Right forelimb (tissue), 1 donor: ENCODE measurements at places on chromosomes 4 and X.

DNA sequence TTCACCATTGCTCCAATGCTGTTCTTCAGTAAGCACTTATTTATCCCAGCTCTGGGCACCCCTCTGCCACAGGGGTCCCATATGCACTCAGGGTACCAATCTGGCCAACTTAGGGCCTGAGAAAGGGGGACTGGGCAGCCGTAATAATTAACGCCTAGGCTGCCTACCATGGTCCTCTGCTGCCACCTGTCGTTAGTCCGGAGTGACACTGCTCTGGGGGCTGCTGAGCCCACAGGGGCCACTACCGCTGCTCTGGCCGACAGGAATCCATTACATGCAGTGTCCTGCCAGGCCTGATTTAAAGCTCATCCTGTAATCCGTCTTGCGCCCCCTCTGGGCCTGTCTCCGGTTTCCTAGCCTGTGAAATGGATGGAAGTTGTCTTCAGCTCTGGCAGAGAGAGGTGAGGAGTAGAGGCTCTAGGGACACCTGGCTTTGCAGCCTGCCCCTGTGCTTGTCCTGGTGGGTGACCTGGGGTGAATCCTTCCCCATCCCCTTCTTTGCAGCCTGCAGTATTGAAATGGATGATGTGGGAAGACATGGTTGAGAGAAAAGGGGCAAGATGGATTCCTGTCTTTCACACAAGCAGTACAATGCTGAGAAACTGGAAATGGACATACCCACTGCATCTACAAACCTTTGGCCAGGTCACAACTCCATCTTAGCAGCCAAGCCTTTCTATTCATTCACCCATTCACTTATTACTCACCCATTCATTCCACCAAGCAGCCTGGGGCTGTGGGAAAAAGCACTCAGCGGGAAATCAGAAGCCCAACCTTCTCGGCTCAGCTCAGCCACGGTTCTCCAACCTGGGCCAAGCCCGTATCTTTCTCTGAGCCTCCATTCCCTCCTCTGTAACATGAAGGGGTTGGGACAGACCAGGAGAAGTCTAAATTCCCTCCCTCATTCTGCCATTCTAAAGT is 116.3 kb upstream of the NALF2 start:
- peak; percentile 70 for DNase-seq

DNA sequence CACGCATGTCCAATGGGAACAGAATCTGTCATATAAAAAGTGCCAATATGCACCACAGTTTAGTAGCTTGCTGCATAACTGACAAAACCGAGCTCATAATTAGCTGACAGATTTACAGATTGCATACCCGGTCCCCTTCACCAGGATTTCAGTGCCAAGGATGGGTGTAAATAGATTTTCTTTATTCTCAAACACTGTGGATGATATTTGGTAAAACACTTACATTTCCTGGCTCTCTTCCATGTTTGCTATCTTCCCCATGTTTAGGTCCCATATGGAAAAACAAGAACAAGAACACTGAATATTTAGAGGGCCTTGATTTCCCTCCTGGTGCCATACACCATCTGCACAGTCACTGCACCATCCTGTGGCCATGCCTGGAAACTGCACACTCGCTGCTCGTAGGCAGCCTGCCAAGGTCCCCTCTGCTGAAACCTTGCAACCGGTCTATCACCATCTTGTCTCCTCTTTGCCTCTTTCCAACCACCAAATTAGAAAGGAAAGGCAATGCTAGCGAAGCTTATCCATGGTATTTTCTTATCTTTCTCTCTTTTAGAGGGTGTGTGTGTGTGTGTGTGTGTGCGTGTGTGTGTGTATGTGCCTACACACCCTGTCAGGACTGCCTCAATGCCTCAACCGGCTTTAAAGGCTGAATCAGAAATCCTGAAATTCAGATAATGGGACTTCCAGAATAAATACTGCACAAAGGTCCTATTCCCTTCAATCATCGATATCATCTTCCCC is 124.2 kb upstream of the MBNL3 start:
- peak; percentile 53 for DNase-seq

- DNase-seq, result no peak
Measured at GRCh38 chr4:62849696-62850095, 1559.6 kb downstream of the TECRL start.

DNA sequence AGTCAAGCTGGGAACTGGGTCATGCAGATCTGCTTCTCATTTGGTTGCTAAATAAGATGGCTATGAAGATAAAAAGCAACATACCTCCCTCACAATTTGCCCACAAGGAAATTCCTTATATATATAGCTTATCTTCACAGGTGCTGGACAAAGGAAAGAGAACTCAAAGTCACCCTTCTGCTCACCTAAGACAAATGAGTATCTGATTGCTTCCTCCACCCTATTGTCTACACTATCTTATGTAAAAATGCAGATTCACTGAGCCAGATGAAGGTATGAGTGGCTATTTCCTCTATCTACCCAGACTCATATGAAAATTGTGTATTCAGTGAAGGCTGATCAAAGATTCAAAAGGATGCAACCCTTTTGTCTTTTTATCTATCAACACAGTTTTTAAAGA is 50.8 kb downstream of the CHM start:
- no peak for DNase-seq

- DNase-seq, result no peak
Measured at GRCh38 chrX:147377728-147378127, 534.0 kb upstream of the FMR1 start.

- DNase-seq, result peak; percentile 18
Measured at GRCh38 chr4:8647094-8647570, 54.6 kb downstream of the CPZ start.

DNA sequence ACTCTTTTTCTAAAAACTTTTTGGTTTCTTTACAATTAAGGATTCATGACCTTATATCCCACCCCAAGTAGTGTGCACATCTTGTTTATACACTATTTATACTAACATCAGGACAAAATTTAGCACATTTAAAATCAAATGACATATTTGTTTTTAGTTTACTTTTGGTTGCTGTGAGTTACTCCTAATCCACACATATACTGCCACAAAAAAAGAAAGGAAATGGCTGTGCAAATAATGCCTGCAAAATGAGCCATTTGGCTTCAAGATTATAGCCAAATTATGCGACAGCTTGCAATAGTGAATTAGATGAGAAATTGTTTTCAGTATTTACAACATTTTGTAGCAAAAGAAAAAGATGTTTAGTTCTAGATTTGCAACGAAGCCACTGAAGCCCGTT is 10.4 kb upstream of the ARHGEF38 start:
- DNase-seq, result no peak

GRCh38 chrX:13599491-13599890 is 30.1 kb downstream of the EGFL6 start:
- no peak for DNase-seq

GRCh38 chr4:95494186-95494585 is 54.6 kb downstream of the UNC5C start:
- DNase-seq, result no peak

DNA sequence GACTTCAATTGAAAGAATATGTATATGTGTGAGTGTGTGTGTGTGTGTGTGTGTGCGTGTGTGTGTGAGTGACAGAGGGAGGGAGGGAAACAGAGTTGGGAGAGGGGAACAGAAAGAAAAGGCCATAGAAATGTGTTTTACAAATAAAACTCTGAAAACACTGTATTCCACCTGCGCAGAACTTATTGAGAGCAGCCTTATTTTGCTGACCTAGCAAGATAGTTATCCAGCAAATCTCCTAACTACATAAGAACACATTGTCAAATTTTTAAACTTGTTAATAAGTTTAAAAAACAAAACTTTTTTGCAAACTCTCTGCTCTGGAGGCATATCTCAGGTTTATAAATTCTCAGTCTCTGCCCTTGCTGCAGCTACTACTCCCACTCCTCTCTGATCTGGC is 217.9 kb upstream of the NOCT start:
- DNase-seq, result no peak

DNA sequence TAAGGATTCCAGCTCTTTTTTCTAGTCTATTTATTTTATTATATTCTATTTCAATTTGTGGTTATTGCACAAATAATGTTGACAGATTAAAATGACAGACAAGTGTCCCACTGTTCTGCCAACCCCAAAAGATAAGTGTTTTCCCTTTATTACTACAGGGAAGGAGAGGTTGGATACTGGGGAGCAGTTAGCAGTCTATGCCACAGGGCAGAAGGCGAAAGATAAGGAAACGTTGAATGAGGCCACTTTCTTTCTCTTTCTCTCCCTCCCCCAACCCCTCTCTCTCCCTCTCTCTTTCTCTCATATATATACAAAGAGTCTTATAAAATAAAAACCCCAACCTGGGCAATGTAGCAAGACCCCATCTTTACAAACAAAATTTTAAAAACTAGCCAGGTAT is 31.6 kb downstream of the SLC9A6 start:
- DNase-seq, result no peak

- no peak for DNase-seq
Measured at GRCh38 chr4:128332081-128332480, 44.5 kb upstream of the PGRMC2 start.

GRCh38 chr4:86891762-86892635 is at the start of gene C4orf36:
Gene C4orf36, minus strand, starts transcription at chr4:86892422. Its CDS starts 902 bp downstream, at chr4:86891520.
- peak; percentile 84 for DNase-seq

- DNase-seq, result peak; percentile 82
Measured at GRCh38 chrX:54807524-54808108, at the start of gene MAGED2. Gene MAGED2, plus strand, starts transcription at chrX:54807745. Its CDS starts 1,587 bp downstream, at chrX:54809332.

DNA sequence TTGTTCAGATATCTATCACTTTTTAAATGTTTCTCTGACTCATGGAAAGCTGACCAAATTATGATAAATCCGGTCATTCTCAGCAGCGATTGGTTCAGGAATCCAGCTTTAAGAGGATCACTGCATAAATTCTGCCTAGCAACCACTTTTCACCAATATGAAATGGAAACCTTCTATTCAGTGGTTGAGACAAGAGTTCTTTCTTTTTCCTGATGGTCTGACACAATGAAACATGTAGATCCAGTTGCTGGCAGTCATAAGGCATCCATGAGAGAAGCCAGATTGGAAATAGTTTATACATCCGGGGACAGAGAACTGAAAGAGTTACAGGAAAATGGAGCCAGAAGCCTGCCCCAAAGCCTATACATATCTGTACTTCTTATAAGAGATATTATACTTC is 27.2 kb downstream of the MAB21L2 start:
- no peak for DNase-seq

- DNase-seq, result no peak
Measured at GRCh38 chr4:43837171-43837570, 611.4 kb downstream of the KCTD8 start.

DNA sequence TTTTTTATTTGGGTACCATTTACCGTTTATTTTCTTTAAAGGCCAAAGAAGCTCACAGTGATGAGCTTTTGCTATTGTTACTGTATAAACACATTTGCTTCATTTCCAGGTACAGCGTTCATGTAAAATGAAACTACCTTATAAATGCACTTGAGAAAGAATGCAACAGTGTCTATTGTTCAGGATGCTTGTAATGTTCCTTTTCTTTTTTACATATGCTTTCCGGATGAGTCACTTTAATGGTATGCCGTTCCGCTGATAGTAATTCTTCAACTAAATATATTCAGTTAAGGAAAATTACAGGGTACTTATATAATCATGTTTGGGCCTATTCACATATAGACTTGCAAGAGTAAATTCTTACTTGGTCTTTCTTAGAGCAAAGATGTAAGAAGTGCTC is 354.9 kb downstream of the RPA4 start:
- DNase-seq, result no peak

DNA sequence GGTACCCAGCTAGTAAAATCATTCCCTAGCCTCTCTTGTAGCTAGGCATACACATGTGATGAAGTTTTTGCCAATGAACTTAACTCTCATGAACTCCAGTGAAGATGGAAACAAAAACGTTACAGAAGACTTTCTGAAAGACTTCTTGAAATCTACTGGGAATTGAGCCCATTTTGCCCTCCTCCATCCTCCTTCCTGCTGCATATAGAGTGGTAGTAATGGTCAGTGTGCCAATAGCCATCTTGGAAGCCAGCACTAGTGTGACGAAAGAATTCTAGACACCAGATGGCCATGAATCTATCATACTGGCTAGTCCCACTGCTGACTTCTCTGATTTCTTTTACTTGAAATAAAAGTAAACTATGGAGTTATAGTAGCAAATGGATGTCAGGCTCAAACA is 30.9 kb upstream of the PPA2 start:
- no peak for DNase-seq

GRCh38 chr4:24527371-24527770 is 57.0 kb downstream of the DHX15 start:
- DNase-seq, result no peak

DNA sequence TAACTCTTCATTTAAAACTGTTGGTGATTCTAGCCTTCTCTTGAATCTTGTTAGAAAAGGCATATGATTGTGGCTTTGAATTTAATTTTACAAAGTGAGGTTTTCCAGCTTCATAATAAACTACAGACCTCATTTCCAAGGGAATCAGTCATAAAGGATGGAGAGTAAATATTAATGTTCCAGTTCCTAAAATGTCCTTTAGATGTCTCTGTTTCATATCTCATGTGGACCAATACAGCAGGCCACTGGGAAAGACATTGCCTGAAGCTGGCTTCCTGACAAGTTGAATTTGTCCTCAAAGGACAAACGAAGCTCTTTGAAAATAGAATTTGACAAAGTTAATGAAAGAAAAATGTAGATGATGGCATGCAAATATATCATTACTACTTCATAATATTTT is 125.4 kb downstream of the ZNF330 start:
- no peak for DNase-seq

DNA sequence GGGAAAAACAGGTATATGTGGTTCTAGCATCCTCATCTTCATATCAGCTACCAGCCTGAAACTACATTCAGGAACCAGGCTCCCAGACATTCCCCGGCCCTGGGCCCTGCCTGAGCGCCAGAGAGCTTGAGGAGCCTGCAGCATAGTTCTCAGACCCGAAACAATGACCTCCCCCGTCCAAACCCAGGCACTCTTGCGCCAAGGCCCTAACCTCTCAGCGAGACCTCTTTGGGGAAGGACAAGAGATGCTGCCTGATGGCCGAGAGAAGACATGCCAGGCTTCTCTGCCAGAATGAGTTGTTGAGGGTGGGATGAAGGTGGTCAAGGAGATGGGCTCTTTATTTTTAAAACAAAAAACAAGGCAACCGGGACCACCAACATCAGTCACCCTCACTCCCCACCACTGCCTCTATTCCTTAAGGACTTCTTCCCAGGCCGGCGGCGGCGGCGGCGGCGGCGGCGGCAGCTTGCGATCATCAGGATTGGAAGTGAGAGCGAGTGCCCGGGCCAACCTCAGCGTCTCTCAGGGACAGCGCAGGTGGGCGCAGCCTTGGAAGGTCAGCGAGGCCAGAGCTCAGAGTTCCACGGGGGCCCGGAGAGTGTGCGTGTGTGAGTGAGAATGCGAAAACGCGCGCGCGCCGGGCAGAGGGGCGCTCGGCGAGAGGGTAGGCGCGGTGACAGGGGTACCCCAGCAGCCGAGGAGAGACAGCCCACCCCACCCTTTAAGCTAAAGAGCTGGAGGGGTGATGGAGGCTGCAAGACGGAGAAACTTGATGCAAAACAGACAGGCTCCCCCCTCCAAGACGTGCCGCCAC is 601 bp downstream of the INPP4B start:
- peak; percentile 57 for DNase-seq

- no peak for DNase-seq
Measured at GRCh38 chr4:87009095-87009648, 74.4 kb downstream of the AFF1 start.

DNA sequence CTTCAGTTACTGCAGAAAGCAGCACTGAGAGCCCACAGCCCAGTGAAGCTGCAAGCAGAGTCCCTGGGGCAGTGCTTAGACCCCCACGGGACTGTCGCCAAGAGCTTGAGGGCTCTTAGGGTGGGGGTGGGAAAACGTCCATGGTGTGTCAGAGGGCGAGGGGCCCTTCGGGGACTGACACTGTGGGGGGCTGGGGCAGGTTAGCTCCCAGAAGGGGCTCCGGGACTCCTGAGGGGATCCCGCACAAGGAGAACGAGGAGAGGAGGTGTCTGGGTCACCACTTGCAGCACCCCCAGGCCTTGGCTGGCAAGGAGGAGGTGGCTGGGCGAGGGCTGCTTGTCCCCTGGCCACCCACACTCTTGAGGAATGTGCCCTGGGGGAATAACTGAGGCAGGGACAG is 20.8 kb downstream of the NAT8L start:
- peak; percentile 11 for DNase-seq
